Inflammatory macrophage (primary cell): ENCODE measurements at places on chromosomes 6 and 20.
A peak's percentile ranks its signal among the peaks of the same experiment; 100 is the strongest.

GRCh38 chr6:30487926-30488325 is 1.4 kb upstream of the HLA-E start:
- DNase-seq, result no peak

GRCh38 chr6:50990750-50991446 is 172.2 kb downstream of the TFAP2B start:
- DNase-seq, result no peak

DNA sequence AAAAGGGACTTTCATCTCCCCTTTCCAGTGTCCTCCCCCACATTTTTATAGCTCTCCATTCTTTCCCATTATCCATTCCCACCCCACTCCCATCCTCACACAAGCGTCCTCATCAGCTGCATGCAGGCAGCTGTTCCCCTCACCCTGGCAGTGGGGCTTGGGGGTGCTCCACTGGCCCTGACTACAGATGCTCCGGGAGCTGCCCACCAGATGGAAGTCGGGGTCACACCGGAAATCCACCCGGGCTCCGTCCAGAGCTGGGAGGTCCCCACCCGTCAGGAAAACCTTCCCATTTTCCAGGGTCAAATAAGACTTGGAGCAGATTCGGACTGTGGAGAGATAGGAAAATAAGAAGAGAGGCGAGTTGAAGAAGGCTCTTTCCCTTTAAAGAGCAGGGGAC is 2.7 kb downstream of the GABBR1 start:
- no peak for DNase-seq

DNA sequence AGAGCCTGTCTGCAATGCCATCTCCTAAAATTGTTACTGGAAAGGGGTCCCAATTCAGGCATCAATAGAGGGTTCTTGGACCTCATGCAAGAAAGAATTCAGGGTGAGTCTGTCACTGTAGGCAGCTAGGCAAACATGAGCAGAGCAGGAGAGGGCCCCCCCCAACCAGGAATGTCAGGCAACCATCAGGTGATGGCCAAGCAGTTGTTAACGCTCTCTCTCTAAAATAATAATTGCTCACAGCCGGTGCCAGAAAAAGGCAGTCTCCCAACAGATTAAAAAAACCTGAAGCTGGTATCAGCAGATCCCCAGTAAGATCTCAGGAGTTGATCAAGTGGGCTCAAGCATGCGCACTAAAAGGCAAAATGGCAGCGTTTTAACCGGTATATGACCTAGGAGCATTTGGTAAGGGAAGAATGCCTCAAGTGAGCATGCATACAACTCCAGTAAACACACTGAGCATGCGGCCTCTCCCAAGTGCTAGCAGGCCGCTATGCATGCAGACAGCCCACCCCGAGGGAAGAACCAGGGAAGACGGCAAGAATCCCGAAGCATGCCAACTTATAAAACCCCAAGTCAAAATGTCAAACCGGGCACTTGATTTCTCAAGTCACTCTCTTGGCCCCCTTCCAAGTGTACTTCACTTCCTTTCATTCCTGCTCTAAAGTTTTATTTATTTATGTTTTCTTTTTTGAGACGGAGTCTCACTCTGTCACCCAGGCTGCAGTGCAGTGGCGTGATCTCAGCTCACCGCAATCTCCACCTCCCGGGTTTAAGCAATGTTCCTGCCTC is 44.0 kb upstream of the RNGTT start:
- DNase-seq, result peak; percentile 41

- DNase-seq, result no peak
Observed at GRCh38 chr6:46184114-46184513, 13.3 kb upstream of the ENPP5 start.

GRCh38 chr6:11389977-11390376 is 147.6 kb upstream of the TMEM170B start:
- DNase-seq, result no peak

DNA sequence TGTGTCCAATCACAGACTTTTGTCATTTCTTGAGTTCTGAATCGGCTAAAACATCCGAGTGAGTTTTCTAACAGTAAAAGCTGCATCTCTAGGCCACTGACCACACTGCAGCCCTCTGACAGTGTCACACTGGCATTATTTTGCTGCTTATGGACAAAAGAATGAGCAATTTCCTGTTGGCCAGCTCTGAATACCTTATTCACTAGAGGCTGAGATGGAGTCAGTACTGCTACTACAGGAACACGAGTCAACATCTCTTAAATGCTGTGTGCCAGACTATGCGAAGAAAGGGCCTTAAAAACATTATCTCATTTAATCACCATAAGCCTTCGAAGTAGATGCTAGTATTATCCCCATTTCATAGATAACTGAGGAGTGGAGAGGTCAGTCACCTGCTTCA is 42.5 kb upstream of the IPCEF1 start:
- no peak for DNase-seq

- DNase-seq, result no peak
Observed at GRCh38 chr6:148027201-148027600, 315.4 kb upstream of the SASH1 start.

GRCh38 chr6:38187811-38188590 is 368.5 kb downstream of the ZFAND3 start:
- no peak for DNase-seq

DNA sequence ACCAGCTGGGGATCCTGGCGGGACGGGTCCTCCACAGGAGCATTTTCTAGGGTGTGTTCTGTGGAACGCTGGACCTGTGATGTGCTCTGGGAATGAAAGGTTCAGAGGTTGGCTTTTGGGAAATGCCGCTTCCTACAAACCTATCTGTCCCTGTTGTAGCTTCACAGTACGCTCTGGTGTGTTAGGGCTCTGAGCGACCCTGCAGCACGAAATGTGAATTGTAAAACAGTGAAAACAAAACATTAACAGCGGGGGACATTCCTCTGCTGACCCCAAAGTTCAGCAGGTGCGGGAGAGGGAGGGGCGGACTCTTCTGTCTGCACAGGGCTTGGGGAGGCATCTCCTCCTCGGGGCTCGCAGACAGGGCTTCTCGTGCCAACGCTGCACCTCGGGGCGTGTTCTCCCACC is 155.9 kb downstream of the NRN1 start:
- no peak for DNase-seq

GRCh38 chr6:46736906-46737305 is 1.7 kb upstream of the PLA2G7 start:
- DNase-seq, result no peak

GRCh38 chr6:96812077-96812703 is 25.1 kb downstream of the GPR63 start:
- DNase-seq, result no peak

- DNase-seq, result no peak
Observed at GRCh38 chr6:93799226-93799625, 379.9 kb upstream of the EPHA7 start.

- DNase-seq, result no peak
Observed at GRCh38 chr6:12312736-12313135, 22.6 kb downstream of the EDN1 start.

DNA sequence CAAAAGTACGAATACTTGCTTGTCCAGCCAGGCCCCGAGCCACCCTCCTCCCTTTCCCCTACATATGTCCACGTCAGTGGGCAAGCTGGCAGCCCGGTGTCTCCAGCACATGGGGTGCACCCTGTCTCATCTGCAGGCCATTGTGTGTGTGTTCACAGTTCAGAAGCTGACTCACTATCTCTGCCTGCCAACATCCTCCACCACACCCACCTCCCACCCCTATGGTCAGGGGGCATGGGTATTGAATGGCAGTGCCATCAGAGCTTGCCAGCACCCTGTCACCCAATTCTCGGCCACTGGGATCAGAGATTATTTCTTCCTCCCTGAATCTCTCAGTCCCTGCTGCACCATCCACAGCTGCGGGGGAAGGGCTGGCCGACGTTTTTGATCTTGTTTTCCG is 195.7 kb downstream of the FARS2 start:
- DNase-seq, result no peak

GRCh38 chr6:72386324-72386723 is 235.5 kb upstream of the KCNQ5 start:
- DNase-seq, result peak; percentile 6

- no peak for DNase-seq
Observed at GRCh38 chr6:4967301-4968030, 36.4 kb downstream of the RPP40 start.

- DNase-seq, result no peak
Observed at GRCh38 chr6:87950614-87951013, 97.0 kb upstream of the SPACA1 start.

DNA sequence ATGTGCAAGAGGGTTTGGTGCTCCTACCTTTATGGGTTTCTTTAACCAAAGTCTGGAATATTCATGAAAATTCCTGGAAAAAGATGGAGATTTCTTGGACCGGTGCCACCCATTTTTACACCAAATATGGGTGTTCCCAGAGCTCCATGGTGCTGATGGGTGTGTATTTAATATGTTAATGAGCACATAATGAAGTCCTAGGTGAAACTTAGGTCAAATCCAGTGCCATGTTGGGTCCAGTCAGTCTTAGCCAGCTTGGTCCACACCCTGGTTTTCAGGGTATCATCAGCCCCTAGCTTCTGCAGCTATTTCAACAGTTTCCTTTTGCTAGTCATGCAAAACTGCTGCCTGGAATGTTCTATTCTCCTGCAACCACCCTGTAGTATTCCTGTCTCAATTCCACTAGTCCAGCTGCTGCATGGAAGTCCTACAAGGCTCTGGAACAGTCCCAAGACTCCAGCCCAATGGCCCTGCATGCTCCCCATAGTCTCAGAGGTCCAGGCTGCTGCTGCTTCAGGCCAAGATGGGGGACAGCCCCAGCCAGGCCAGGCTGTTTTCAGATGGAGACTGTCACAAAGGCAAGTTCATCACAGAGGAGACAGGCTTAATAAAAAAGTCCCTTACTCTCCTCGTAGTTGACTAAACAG is 31.8 kb downstream of the CST9L start:
- DNase-seq, result no peak

DNA sequence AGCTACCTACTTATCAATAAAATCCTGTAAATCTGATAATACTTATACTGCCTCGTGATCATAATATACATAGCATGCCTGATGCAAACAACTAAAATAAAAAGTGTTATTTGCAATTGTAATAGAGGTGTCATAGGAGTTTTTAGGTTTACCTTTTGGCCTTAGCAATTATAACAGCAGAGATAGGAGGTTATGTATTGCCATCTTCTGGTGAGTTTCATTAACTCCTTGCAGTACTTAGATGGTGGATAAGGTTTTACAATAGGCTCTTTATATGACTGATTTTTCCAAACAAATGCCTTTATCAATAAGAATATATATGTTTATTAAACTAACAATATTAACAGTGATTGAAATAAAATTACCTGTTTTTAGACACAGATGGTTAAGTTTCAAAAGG is 27.8 kb upstream of the MYCT1 start:
- DNase-seq, result peak; percentile 1

DNA sequence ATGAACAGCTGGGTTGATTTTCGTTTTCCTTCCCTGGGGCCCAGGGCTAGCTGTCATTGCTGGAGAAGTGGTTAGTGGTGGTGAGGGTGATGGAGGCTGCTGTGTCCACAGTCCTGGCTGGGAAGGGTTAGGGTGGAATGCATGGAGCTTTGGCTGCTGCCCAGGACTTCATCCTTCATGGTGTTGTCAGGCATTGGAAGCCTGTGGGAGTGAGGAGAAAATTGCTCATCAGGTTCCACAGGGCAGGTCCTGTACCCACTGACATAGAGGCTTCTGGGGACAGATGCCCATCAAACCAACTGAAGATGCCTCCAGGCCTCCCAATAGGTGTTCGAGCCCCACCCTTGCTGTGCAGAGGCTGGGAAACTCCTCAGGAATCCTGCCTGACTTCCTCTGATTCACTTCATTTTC is 262.4 kb upstream of the SUPT3H start:
- DNase-seq, result no peak

DNA sequence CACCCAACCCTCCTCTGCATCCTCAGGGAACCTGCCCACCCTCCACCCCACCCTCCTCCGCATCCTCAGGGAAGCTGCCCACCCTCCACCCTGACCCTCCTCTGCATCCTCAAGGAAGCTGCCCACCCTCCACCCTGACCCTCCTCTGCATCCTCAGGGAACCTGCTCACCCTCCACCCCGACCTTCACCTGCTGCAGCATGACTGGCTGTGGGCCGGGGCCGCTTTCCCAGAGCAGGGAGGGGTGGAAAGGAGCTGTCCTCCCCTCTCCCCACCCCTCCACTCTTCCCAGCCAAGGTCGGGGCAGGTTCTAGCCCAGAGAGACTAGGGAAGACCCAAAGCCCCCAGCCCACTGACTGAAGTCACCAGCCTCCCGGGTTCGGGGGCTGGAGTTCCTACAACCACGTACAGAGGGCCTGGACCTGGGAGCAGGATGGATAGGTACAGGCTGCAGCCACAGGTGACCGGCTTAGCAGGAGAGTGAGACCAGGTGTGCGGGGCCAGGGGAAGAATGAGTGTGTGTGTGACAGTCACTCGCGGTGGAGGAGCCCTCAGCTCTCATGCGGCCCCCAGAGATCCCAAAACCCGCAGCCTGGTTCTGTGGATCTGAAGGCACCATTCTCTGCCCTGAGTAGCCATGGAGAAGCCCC is 11.6 kb downstream of the EEF1A2 start:
- DNase-seq, result no peak

DNA sequence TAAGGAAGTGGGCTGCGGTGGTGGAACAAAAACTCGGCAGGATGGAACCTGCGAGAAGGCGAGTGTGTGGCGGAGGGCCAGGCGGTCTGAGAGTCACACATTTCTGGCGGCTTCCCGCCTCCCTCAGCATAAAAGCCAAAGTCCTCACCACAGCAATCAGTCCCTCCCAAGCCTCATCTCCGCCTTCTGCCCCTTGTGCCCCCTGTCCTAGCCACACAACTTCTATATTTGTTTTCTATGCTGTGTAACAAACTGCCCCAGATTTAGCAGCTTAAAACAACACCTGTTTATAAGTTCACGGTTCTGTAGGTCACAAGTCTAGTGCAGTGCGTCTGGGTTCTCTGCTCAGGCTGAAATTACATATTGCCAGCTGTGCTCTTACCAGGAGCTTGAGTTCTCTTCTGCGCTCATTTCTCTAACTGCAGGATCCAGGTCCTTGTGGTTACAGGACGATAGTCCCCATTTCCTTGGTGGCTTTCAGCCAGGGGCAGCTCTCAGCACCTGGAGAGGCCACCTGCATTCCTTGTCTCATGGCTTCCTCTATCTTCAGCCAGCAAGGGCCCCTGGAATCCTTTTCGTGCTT is 11.7 kb upstream of the SPO11 start:
- DNase-seq, result no peak

DNA sequence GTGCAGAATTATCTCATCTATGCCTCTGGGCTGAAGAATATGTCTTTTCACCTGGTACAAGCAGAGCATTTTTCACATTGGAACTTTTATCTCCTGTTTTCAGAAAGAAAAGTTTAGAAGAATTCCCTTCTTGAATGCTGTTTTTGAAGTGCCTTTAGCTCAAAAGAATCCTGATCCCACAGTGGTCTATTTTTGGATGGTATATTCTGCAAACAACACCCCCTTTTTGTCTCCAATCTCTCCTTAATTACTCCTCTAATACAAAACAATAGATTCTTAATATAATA is 57.7 kb upstream of the HFE start:
- no peak for DNase-seq

GRCh38 chr20:50758469-50758868 is 27.1 kb downstream of the PARD6B start:
- no peak for DNase-seq

DNA sequence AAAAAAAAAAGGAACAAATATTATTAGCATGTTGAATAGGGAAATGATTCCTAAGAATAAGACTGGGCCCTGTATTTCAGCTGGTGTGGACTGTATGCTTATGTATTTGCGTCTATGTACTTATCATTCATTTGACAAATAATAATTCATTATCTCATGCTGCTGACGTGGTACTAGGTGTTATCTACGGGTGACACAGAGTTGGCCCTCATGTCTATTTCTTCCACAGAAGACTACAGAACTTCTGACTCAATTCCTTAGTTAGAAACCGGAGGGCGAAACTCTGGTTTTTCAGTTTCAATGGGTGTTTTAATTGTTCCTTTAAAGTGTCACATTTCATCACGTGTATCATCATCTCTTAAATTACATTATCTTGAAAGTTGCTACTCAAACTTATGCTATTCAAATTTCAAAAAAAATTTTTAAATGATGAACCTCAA is 305.9 kb downstream of the CLIC5 start:
- peak; percentile 70 for DNase-seq
